Articular chondrocyte of knee joint (primary cell): ENCODE measurements at places on chromosomes 7 and 10. TPM values are rescaled to one million over a fixed set of nuclear protein-coding genes. Genes with fewer than 3 reads are reported as not detected.

The SPDYE9 gene
- under 0.01 TPM in 1 of 2 replicates, not detected in the other for total RNA-seq

The CTAGE6 gene
- total RNA-seq, result 3.4 and 3.8 TPM in 2 replicates

The C10orf90 gene
- 1.6 and 3.9 TPM in 2 replicates for total RNA-seq

The PDE6C gene
- total RNA-seq, result not detected in 2 replicates

The ZYX gene
- 25.1 and 34.1 TPM in 2 replicates for total RNA-seq

The LRRN3 gene
- 0.26 and 0.76 TPM in 2 replicates for total RNA-seq

The NYAP1 gene
- total RNA-seq, result 1.1 and 1.8 TPM in 2 replicates

The ASAH2 gene
- 0.78 and 0.97 TPM in 2 replicates for total RNA-seq

The ACTR3C gene
- total RNA-seq, result 6.2 and 7.8 TPM in 2 replicates

The VGF gene
- 0.11 TPM in 1 of 2 replicates, not detected in the other for total RNA-seq

The WEE2 gene
- total RNA-seq, result not detected in 2 replicates

The SFRP4 gene
- total RNA-seq, result 18.7 and 59.5 TPM in 2 replicates

The ATOH7 gene
- 0.11 TPM in 1 of 2 replicates, not detected in the other for total RNA-seq

The AKR1C8 gene
- total RNA-seq, result 0.22 TPM in 1 of 2 replicates, not detected in the other

The TUBAL3 gene
- not detected in 2 replicates for total RNA-seq

The MDFIC gene
- total RNA-seq, result 117 and 123 TPM in 2 replicates

The MTG1 gene
- 29.1 and 29.4 TPM in 2 replicates for total RNA-seq

The MYOZ1 gene
- 0.26 and 0.32 TPM in 2 replicates for total RNA-seq

The RINT1 gene
- total RNA-seq, result 23.4 and 27.5 TPM in 2 replicates

The TMEM229A gene
- not detected in 2 replicates for total RNA-seq

The GPNMB gene
- total RNA-seq, result 190 and 218 TPM in 2 replicates

The SPAM1 gene
- not detected in 2 replicates for total RNA-seq

The BAMBI gene
- 24.8 and 45.1 TPM in 2 replicates for total RNA-seq

The TNS3 gene
- 60.9 and 99.0 TPM in 2 replicates for total RNA-seq

The SPDYE2B gene
- total RNA-seq, result not detected in 2 replicates

The PON3 gene
- total RNA-seq, result 1.6 and 2.6 TPM in 2 replicates

The AKR1C2 gene
- 139 and 215 TPM in 2 replicates for total RNA-seq

The CUZD1 gene
- 0.43 and 0.91 TPM in 2 replicates for total RNA-seq

The VWDE gene
- total RNA-seq, result 0.11 TPM in 1 of 2 replicates, not detected in the other

The FOXI2 gene
- not detected in 2 replicates for total RNA-seq

The ZNF32 gene
- total RNA-seq, result 29.5 and 32.9 TPM in 2 replicates

The SPACDR gene
- total RNA-seq, result 0.26 TPM in 1 of 2 replicates, not detected in the other

The SLC39A12 gene
- total RNA-seq, result under 0.01 TPM in 1 of 2 replicates, not detected in the other

The HDAC9 gene
- 29.8 and 42.0 TPM in 2 replicates for total RNA-seq

The MUC12 gene
- total RNA-seq, result not detected in 2 replicates

The IMMP2L gene
- total RNA-seq, result 9.8 and 11.8 TPM in 2 replicates

The TMEM176B gene
- total RNA-seq, result not detected in 2 replicates

The POLR3A gene
- 18.5 and 24.7 TPM in 2 replicates for total RNA-seq

The EBF3 gene
- 8.4 and 12.9 TPM in 2 replicates for total RNA-seq

The FLNC gene
- 18.4 and 30.6 TPM in 2 replicates for total RNA-seq

The GAD2 gene
- not detected in 2 replicates for total RNA-seq

The ADARB2 gene
- total RNA-seq, result under 0.01 and 0.86 TPM in 2 replicates

The OGDHL gene
- under 0.01 and 0.54 TPM in 2 replicates for total RNA-seq

The ACSM6 gene
- not detected in 2 replicates for total RNA-seq

The STEAP1B gene
- 26.2 and 32.1 TPM in 2 replicates for total RNA-seq

The CALHM3 gene
- total RNA-seq, result 0.11 TPM in 1 of 2 replicates, not detected in the other

The HGF gene
- 0.13 and 0.65 TPM in 2 replicates for total RNA-seq

The C10orf105 gene
- total RNA-seq, result 1.8 and 2.9 TPM in 2 replicates

The PTPRZ1 gene
- total RNA-seq, result not detected in 2 replicates

The FGFR2 gene
- 53.6 and 64.0 TPM in 2 replicates for total RNA-seq

The TDRD1 gene
- under 0.01 and 0.26 TPM in 2 replicates for total RNA-seq
